Stromal cell of bone marrow (primary cell): ENCODE measurements at places on chromosomes 6 and 20.

DNA sequence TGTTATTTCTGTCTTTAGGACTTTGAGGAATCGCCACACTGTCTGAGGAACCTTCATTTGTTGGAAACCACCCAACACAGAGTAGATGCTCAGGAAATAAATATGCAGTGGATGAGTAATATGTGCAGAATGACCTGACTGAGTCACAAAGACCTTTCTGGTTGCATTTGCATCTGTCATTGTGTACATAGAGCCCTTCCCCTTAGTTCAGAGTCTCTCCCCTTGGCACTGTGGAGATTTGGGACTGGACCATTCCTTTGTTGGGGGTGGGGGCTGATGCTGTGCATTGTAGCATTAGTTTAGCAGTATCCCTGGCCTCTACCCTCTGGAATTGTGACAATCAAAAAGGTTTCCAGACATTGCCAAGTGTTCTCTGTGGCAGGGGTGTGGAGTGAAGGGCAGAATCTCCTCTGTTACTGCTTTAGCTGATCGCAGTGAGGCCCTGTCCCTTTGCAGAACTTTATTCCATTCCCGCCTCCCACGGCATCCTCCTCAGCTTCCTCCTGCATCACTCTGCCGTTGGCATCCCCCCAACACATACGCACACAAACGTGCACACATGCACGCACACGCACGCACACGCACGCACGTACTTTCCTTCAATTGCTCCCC lies 64.5 kb downstream of the EYA2 start:
- peak; percentile 95 for DNase-seq

DNA sequence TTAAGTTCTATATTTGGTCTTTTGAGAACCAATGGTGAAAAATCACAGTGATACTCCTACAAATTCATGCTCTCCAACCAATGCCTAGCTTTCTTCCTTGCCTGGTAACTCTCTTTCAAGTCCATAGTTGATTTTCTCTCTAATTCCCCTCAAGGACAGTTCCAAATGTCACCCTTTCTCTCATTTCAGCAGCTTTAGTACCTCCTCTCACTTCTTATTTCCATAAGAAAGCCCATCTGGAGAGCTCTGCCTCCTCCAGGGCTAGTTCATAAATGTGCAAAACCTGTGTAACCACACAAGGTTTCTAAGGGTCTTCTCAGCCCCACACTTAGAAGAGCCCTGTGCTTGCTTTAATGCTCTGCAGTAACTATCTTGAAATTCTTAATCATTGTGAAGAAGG lies 155.4 kb upstream of the PLCB4 start:
- DNase-seq: no peak

DNA sequence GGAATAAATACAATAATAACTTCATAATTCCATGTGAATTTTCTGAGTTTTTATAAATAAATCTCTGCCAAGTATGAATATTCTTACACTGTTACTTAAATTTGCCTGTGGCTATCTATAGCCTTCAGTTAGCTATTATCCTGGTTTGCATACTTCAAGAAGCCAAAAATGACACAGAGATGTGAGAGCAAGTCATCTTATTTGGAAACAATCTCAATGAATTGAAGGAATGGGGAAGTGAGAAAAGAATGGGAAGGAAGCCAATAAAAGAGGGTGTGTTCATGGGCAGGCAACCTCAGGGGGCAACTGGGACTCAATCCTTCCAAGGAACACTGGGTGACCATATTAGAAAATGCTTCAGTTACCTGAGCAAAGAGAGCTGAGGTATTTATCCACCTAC lies 9.9 kb downstream of the HAO1 start:
- DNase-seq: no peak

DNA sequence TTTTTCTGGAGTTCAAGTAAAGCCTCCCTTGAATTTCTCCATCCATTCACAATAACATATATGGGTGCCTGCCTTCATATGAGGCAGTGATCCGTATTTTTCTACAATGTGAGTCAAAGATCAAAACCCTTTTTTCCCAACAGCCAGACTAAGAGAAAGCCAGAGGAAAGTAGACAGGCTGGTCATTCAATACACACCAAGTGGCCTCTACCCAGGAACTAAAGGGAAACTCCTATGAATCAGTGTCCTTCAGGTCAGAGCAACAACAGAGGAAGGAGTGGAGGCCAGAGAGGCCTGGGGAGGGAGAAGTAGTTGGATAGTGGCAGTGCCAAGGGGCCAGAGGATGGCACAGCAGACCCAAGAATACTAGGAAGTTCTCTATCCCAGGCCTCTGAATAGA lies 23.8 kb downstream of the SIM1 start:
- DNase-seq: no peak
